ENCODE measurements at places on chromosomes 5 and 9. TPM values are rescaled to one million over a fixed set of nuclear protein-coding genes. Genes with fewer than 3 reads are reported as not detected.

The SCGB3A1 gene
- total RNA-seq: not detected

The ERAP2 gene
- 81.8 TPM for total RNA-seq

The SLC34A3 gene
- total RNA-seq: not detected

GRCh38 chr9:73853549-73853948 lies 643.6 kb upstream of the RORB start:
- H3K27me3 ChIP-seq: no peaks in the 10 kb centered on the region
- DNase-seq: no peak
- no peaks in the 10 kb centered on the region for H3K36me3 ChIP-seq
- H3K4me1 ChIP-seq: no peaks in the 10 kb centered on the region
- no peak overlapping the region for H3K27ac ChIP-seq

- no peaks in the 10 kb centered on the region for H3K36me3 ChIP-seq
- H3K27ac ChIP-seq: no peak overlapping the region
- no peaks in the 10 kb centered on the region for H3K4me1 ChIP-seq
- DNase-seq: no peak
- no peaks in the 10 kb centered on the region for H3K27me3 ChIP-seq
Observed at GRCh38 chr5:78899922-78900362, 85.2 kb downstream of the ARSB start.

DNA sequence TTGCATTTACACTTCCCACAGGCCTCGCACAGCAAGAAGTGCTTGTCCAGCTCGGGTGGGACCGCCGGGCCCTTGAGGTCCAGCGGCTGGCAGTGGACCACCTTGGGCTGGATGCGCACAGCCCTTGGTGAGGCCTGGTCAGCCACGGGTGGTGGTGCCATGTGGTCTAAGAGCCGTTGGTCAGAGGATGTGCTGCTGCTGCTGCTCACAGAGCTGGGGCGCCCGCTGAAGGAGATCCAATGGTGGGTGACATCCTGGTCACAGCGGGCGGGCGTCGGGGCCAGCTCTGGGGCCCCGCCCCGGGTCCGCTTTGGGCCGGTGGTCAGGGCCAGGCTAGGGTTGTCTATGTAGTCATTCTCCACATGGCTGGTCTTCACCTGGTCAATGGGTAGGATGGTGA lies 10.2 kb downstream of the SPRY4 start:
- peaks cover 4% of the 10 kb centered on the region for H3K4me1 ChIP-seq
- H3K36me3 ChIP-seq: no peaks in the 10 kb centered on the region
- no peak for DNase-seq
- H3K27me3 ChIP-seq: no peaks in the 10 kb centered on the region

DNA sequence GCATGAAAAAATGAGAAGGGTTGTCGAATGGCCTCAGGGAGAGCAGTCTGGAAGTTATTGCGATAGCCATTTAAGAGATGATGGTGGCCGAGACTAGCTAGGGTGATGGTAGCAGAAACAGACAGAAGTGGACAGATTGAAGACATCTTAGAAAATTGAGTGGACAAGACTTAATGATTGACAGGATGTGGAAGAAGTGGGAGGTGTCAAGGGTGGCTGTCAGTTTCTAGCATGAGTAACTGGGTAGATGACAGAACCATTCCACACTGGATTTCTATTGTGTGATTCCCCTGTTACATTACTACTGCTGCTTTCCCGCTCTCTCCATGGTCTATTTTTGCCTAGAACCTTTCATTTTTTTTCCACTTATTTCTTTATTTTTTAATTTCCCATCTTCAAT lies 12.6 kb downstream of the CHMP5 start:
- H3K27ac ChIP-seq: no peak overlapping the region
- H3K36me3 ChIP-seq: peaks cover 77% of the 10 kb centered on the region
- H3K4me1 ChIP-seq: no peaks in the 10 kb centered on the region
- DNase-seq: no peak

GRCh38 chr5:112995764-112996618 lies 19.4 kb downstream of the DCP2 start:
- no peaks in the 10 kb centered on the region for H3K27me3 ChIP-seq
- H3K4me3 ChIP-seq: no peak overlapping the region
- H3K27ac ChIP-seq: no peak overlapping the region
- H3K4me1 ChIP-seq: no peaks in the 10 kb centered on the region
- peaks cover 39% of the 10 kb centered on the region for H3K36me3 ChIP-seq

GRCh38 chr5:68247627-68248026 lies 32.1 kb downstream of the PIK3R1 start:
- H3K4me3 ChIP-seq: no peak overlapping the region
- DNase-seq: no peak

DNA sequence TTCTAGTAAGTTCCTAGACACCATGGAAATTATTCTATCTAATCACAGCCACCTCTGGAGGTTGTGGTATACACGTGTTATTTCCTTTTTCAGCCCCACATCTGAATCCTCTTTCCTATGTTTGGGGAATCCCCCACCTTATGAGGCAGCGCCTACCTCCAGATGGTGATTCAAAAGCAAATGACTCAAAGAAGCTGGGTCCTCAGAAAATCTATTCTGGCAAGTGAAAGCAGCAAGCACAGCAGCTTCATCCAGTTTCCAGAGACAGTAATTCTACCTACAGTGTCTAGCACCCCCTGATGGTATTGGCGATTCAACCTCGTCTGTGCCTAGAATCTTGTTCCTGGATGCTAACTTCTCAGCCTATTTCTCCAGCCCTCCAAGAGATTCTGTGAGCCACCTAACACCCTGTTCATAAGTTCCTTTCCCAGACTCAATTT lies 43.0 kb downstream of the STRBP start:
- H3K4me3 ChIP-seq: no peak overlapping the region
- H3K4me1 ChIP-seq: peaks cover 8% of the 10 kb centered on the region
- H3K36me3 ChIP-seq: no peaks in the 10 kb centered on the region

DNA sequence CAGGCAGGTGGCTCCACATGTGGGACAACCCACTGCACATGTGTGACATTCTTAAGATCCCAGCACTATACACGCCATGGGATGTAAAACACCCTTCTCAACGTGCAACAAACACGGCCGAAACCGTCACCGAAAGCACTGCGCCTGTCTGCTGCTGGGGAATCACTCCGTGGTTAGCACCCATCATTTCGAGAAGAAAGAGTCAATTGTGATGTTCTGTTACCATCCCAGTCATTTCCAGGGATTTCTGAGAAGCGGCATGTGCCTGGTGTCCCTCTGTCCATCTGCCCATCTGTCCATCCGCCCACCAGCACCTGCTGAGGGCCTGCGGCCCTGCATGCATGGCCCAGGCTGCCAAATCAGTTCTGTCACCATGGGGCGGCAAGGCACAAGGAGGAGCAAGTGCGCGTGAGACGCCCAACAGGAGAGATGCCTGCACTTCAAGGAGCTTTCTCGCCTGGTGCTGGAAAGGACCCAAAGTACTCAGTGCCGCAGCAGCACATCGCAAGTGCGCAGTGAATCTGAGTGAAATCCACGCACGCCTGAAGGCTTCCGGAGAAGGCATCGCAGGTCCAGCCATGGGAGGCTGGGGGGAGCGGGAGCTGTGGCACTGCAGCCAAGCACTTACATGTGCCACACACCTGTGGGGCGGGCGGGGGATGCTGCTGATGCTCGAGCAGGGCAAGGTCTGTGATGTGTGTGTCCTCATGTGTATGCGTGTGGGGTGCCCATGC lies 38.0 kb downstream of the VAV2 start:
- no peak overlapping the region for H3K27ac ChIP-seq
- no peak overlapping the region for H3K4me3 ChIP-seq
- no peak for DNase-seq
- H3K36me3 ChIP-seq: no peaks in the 10 kb centered on the region
- H3K27me3 ChIP-seq: no peaks in the 10 kb centered on the region

GRCh38 chr5:63570752-63571151 lies 391.5 kb downstream of the HTR1A start:
- no peak overlapping the region for H3K27ac ChIP-seq
- no peaks in the 10 kb centered on the region for H3K4me1 ChIP-seq
- H3K27me3 ChIP-seq: no peaks in the 10 kb centered on the region
- H3K36me3 ChIP-seq: no peaks in the 10 kb centered on the region
- no peak overlapping the region for H3K4me3 ChIP-seq

DNA sequence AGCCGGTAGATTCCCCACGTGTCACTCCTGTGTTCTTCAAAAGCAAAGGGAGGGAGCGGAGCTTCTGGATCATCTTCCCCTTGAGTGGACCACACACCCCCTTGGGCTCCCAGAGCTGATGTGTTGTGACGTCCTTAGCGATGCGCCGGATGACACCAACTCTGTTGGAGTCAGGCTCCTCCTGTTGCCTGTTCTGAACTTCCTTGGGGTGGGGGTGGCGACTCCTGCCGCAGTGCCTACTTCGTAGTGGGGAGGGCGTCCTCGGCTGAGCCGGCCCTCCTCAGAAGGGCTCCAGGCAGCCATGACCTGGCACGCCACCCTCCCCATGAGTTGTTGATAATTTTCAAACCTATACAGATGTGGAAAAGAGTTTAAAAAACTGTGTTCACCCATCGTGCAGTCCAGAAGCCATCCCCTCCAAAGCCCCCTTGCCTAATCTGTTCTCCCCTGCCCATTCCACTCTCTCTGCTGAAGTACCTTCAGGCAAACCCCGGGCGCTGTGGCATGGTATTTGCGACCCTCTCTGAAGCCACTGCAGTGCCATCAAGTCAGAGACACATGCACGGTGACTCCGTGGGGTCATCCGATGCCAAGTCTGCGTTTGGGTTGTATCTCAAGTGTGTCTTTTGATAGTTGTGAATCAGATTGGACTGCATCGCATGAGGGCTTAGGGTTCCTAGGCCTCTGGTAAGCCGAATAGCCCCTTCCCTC lies 16.7 kb downstream of the EXOC3 start:
- no peak overlapping the region for H3K4me3 ChIP-seq
- no peak for DNase-seq
- H3K4me1 ChIP-seq: peaks cover 9% of the 10 kb centered on the region
- H3K27me3 ChIP-seq: no peaks in the 10 kb centered on the region

GRCh38 chr9:88256216-88256615 lies 117.9 kb upstream of the SPATA31C2 start:
- no peaks in the 10 kb centered on the region for H3K4me1 ChIP-seq
- no peak overlapping the region for H3K27ac ChIP-seq
- no peaks in the 10 kb centered on the region for H3K36me3 ChIP-seq
- no peak for DNase-seq
- H3K27me3 ChIP-seq: no peaks in the 10 kb centered on the region

DNA sequence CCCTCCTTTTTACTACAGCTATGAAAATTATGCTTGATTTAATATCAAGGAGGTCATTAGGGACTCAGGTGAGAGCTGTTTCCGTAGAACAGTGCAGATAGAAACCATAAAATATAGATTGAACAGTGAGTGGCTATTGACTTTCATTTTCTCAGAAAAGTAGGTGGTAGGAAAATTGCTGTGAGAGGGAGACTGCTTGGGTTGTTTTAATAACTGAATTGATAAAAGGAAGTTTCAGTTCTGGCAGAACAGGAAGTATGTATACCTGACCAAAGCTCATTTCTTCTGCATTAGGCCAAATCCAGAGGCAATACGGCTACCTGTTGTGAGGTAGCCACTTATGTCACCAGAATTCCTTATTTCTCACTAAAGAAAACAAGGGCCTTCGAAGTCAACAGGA lies 761.7 kb upstream of the ARRDC3 start:
- H3K4me1 ChIP-seq: no peaks in the 10 kb centered on the region
- H3K36me3 ChIP-seq: no peaks in the 10 kb centered on the region
- H3K27me3 ChIP-seq: no peaks in the 10 kb centered on the region
- no peak overlapping the region for H3K27ac ChIP-seq
- H3K4me3 ChIP-seq: no peak overlapping the region

- H3K4me1 ChIP-seq: no peaks in the 10 kb centered on the region
- no peaks in the 10 kb centered on the region for H3K36me3 ChIP-seq
- no peak overlapping the region for H3K4me3 ChIP-seq
- H3K27me3 ChIP-seq: no peaks in the 10 kb centered on the region
Observed at GRCh38 chr9:130201974-130202373, 29.8 kb downstream of the NCS1 start.

- no peak overlapping the region for H3K4me3 ChIP-seq
- no peak for DNase-seq
- no peaks in the 10 kb centered on the region for H3K4me1 ChIP-seq
- no peak overlapping the region for H3K27ac ChIP-seq
- H3K27me3 ChIP-seq: no peaks in the 10 kb centered on the region
Observed at GRCh38 chr5:36944607-36945225, 68.1 kb downstream of the NIPBL start.

DNA sequence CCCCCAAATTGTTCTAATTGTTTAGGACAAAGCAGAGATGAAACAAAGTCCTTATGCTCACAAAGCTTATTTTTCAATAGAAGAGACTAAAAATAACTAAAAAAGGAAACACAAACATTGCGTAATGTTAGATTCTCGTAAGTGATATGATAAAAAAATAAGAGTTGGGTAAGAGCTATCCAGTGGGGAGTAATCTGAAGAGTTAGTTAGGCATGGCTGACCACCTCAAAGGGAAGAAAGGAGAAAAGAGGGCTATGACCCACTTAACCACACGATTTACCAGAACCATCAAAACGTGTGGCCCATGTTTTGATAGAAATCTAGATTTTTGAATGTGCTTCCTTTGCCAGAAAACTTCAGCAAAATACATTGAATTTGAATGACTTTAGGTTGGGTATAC lies 1296.8 kb upstream of the NUDT12 start:
- no peaks in the 10 kb centered on the region for H3K4me1 ChIP-seq
- no peak for DNase-seq
- H3K4me3 ChIP-seq: no peak overlapping the region
- no peaks in the 10 kb centered on the region for H3K36me3 ChIP-seq

Measured in natural killer cell (primary cell).